ENCODE measurements at places on chromosomes 3 and 15. TPM values are rescaled to one million over a fixed set of nuclear protein-coding genes. Genes with fewer than 3 reads are reported as not detected.

GRCh38 chr15:45087513-45087912 lies 26.5 kb downstream of the DUOX2 start:
- H3K27ac ChIP-seq = no peak overlapping the region
- H3K36me3 ChIP-seq = no peaks in the 10 kb centered on the region
- no peaks in the 10 kb centered on the region for H3K4me1 ChIP-seq
- H3K4me3 ChIP-seq = no peak overlapping the region

Gene SCAMP5
- 47.8 TPM for total RNA-seq

DNA sequence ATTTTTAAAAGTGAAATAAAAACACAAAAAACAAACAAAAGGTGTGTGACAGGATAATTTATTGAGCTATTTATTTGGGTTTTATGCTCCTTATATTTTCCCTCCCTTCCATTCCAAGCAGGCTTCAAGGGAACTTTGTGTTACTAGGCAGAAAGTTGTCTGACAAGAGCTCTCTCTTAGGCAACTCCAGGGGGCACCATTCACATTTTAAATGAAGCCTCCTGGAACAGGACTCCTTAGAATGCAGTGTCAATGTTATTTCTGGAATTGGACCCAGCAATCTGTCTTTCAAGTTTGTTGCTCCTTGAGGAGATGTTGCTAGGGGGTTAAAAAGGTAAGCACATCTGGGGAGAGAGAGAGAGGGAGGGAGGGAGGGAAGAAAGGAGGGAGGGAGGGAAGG lies 5.4 kb upstream of the RFX7 start:
- peaks cover 3% of the 10 kb centered on the region for H3K4me1 ChIP-seq
- H3K4me3 ChIP-seq = no peak overlapping the region
- no peak overlapping the region for H3K27ac ChIP-seq
- H3K36me3 ChIP-seq = no peaks in the 10 kb centered on the region

DNA sequence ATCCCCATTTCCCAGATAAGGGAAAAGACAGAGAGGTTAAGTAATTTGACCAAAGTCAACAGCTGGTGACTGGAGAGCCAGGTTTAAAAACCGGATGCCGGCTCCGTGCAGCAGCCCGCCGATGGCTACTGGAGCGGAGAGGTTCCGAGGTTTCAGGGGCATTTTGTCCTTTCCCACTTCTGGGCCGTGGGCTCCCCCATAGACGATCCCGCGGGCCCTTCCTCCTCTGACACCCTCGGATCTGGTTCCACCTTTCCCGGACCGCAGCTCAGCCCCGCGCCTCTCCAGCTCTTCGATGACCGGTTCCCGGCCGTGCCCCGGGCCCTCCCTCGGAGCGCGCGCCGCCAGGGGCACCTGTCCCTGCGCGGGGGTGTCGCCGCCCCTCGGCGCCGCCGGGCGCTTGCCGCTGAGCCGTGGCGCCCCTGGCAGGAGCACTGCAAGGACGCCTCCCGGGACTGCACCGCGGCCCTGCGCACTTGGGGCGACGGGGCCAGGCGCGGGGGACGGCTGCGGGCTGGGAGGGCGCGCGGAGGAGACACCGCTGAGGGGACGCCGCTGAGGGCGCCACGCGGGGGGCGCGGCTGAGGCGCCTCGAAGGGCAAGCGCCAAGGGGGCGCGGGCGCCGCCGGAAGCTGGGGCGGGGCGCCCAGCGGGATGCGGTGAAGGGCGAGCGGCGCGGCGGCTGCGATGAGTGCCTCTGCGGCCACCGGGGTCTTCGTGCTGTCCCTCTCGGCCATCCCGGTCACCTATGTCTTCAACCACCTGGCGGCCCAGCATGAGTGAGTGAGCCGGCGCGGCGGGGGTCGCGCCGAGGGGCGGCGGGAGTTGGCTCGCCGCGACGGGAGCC lies at the start of gene TM6SF1:
TM6SF1 (plus strand) TSS at position 652 of the 847 bp plus-strand sequence; CDS start at position 688, 36 bp downstream.
- peaks cover 2% of the 10 kb centered on the region for H3K36me3 ChIP-seq
- no peaks in the 10 kb centered on the region for H3K4me1 ChIP-seq
- peak within 1 kb of the TSS; percentile 61 for H3K4me3 ChIP-seq
- DNase-seq = peak; percentile 39
- H3K27ac ChIP-seq = no peak within 1 kb of the TSS
- H3K27me3 ChIP-seq = peaks cover 6% of the 10 kb centered on the region

DNA sequence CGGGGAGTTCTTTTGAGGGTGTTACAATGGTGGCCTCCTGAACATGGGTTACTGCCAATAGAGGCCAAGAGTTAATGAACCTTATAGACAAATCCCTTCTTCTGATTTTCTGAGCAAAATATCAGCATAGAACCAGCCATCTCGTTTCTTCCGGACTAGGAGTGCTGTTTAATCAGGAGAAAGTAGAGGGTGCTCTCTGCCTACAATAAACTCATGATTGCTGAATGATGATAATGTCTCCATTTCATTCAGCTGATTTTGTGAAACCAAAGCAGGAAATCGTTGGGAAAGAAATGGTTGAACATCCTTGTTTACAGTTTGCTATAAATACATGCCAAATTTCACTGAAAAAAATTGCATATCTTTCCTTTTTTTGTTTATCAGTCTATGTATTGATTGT lies 142.8 kb upstream of the PLSCR5 start:
- H3K36me3 ChIP-seq = no peaks in the 10 kb centered on the region
- H3K4me3 ChIP-seq = no peak overlapping the region
- H3K27me3 ChIP-seq = no peaks in the 10 kb centered on the region

- peak overlapping the region; percentile 50 for H3K27ac ChIP-seq
- H3K4me1 ChIP-seq = peaks cover 19% of the 10 kb centered on the region
- peak overlapping the region; percentile 24 for H3K4me3 ChIP-seq
- H3K36me3 ChIP-seq = no peaks in the 10 kb centered on the region
- DNase-seq = no peak
Observed at GRCh38 chr3:134809427-134810051, 14.5 kb downstream of the EPHB1 start.

DNA sequence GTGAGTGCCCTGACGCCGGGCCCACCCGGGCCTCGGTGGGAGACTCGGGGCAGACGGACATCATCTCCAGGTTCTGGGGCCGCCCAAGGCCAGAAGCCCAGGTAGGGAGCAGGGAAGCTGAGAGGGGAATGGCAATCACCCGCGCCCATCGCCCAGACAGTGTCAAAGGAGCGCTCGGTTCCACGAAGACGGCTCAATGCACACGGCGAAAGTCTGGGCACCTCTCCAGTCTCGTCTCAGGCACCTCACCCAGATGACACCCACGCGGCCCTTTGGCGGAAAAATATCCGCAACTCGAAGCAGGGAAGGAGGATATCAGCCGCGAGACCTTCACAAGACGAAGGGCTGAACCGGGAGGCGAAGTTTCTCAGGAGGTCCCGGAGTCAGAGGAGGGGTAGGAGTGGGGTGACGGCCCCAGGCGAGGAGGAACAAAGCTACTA lies 916 bp downstream of the IL17RD start:
- H3K27me3 ChIP-seq = no peaks in the 10 kb centered on the region
- 0 out of 2 replicates have a peak, but pooled peaks cover 3% of the 10 kb centered on the region for H3K36me3 ChIP-seq
- no peak for DNase-seq
- H3K4me3 ChIP-seq = peak overlapping the region; percentile 81

GRCh38 chr3:178002113-178002512 lies 534.1 kb upstream of the KCNMB2 start:
- H3K36me3 ChIP-seq = no peaks in the 10 kb centered on the region
- H3K4me3 ChIP-seq = no peak overlapping the region
- no peak for DNase-seq
- H3K27ac ChIP-seq = no peak overlapping the region
- no peaks in the 10 kb centered on the region for H3K4me1 ChIP-seq

Gene PARP15
- total RNA-seq = 0.18 TPM

DNA sequence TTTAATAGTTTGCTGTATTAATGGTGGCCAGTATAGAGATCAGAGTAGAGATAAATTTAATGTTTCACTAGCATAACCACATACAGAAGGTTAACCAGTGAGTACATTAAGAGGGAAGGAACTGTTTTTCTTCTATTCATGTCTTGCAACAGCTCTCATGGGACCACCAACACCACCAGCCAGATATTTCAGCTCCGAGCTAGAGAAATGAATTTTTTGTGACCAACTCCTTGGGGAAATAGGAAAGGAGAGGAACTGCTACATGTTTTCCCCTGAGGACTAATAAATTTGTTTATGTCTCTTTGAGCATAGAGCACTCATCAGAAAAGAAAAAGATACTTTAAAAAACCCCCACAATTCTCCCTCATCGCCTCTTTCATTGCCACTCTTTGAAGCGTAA lies 247.5 kb downstream of the MBNL1 start:
- no peaks in the 10 kb centered on the region for H3K27me3 ChIP-seq
- H3K27ac ChIP-seq = no peak overlapping the region
- no peaks in the 10 kb centered on the region for H3K36me3 ChIP-seq
- DNase-seq = no peak
- no peak overlapping the region for H3K4me3 ChIP-seq

Gene ALG1L2
- 0.94 TPM for total RNA-seq
